Central memory CD4-positive, alpha-beta T cell (primary cell): ENCODE measurements at places on chromosomes 12 and 14.
A peak's percentile ranks its signal among the peaks of the same experiment; 100 is the strongest.

DNA sequence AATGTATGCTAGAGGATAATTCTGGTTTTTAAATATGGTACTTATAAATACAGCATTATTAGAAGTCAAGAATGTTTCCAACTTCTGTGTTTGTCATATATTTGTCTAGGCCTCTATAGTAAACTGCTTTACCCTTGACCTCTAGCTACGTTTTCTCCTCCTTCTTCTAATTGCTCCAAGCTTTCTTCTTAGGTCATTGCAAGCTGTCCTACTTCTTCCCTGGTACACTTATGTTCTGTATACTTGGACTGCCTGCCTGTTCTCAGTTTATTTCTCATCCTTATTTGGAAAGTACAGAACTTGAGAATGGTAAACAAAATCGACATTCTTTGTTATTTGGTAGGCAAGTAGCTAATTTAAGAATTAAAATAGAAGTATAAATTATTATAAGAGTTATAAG is 23.9 kb upstream of the ATP2B1 start:
- DNase-seq, result no peak

DNA sequence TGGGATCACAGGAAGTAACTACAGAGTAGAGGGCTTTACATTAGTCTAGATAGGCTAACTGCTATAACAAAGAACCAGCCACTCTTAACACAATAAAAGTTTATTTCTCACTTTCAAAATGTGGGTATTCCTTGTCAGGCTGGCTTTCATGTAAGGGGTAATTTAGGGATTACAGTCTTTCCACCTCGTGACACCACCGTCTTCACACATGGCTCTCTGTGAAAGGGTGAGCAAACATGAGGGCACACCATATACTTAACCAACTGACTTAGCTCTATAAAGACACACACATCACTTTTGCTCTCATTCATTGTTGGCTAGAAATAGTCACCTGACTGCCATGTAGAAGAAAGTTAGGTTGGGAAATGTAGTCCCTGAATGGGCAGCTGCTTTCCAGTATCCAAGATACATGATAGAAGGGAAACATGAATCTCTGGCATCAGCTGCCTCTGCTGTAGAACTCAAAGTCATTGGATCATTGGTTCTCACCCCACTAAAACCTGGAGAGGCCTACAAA is 66.1 kb upstream of the CRY1 start:
- no peak for DNase-seq

DNA sequence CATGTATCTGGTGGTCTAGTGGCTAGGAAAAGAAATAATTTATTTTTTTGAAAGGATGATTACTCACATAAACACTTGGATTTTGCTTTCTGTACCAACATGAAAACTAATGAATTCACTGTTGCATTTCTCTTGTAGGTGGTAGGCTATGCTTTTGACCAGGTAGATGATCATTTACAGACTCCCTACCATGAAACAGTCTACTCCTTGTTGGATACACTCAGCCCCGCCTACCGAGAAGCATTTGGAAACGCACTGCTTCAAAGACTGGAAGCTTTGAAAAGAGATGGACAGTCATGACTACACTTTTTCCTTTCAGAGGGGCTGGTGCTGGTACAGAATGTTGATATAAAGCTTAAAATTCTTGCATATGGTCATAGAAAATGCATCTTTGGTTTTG is 6.5 kb upstream of the AK7 start:
- no peak for DNase-seq

GRCh38 chr14:22105624-22106006 is 432.0 kb upstream of the OR4E1 start:
- DNase-seq, result no peak

GRCh38 chr14:100027771-100028490 is 37.3 kb upstream of the EVL start:
- DNase-seq, result no peak

DNA sequence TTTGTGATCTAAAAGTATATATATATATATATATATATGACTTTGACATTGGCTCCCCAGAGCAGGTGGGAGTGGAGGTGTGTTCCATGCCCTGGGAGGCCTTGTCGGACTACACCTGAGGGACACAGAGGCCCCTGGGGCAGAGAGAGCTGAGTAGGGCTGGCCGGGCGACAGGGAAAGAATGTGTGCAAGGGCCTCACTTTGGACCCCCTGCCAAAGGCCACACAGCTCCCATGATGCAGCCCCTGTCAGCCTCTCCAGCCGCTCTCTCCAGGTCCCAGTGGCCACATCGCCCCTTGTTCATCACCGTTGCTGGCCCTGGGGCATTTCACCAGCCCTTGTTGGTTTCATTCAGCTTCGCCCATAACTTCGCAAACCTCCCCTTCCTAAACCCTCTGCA is 123.9 kb downstream of the BCL11B start:
- DNase-seq, result no peak

DNA sequence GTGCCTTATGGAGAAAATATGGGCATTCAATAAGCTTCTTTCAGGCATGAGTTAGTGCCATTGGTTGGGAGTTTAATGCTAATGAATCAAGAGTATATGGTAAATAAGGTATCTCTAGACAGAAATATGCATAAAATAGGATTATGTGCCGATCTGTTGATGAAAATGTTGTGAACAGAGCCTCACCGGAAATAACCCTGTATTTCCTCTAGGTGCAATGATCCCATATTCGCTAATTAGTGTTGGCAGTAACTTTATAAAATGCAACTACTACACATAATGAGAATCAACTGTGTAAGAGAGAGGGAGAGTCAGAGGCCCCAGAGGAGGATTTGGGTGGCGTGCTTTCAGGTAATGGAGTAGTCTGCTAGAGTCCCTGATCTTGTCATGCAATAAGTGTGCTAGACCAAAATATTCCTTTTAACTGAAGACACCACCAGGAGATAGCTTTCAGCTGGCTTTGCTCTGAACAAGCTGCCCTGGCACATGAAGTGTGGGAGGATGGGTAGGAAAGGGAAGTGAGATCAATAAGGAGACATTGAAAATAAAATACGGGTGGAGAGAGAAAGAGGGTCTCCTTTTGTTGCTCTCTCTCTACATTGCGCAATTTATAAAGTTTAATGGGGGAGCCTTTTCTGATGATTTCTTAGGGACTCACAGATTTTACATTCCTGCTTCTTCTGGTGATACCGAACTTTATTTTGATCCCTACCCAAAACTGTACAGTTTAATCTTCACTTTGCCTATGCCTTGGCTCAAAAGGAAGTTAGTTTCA is 68.6 kb upstream of the PLXNC1 start:
- DNase-seq, result no peak

DNA sequence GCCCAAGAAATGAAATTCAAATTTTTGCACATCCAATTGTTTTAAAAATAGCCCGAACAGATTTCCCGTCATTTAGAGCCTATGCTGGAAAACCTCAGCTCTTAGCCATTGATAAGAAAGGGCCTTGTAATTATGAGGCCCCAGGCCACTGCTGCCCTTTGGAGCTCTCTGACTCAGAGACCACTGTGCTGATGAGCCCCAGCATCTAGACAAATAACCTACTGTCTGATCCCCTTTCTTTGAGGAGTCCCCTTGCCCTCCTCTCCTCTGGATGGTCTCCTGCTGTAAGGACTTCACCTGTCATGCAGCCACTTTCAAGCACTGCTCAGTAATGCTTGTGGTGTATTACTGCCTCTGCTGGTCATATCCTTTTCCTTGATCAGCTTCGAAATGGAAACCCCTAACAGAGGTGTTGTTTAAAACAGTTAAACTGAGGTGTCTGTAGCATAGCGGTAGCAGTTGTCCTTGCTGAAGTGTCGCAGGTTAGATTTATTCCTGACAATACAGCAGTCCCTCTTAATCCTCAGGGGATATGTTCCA is 159.9 kb upstream of the SRRM4 start:
- no peak for DNase-seq

DNA sequence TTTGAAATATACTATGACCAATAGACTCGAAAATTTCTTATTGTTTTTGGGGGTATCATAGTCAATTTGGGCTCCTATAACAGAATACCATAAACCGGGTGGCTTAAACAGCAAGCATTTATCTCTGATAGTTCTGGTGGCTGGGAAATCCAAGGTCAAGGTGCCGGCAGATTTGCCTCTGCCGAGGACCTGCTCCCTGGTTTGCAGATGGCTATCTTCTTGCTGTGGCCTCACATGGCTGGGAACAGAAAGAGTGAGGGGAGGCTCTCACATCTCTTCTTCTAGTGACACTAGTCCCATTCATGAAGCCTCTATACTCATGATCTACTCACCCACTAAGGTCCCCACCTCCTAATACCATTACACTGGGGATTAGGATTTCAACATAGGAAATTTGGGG is 70.7 kb downstream of the BORCS5 start:
- no peak for DNase-seq

DNA sequence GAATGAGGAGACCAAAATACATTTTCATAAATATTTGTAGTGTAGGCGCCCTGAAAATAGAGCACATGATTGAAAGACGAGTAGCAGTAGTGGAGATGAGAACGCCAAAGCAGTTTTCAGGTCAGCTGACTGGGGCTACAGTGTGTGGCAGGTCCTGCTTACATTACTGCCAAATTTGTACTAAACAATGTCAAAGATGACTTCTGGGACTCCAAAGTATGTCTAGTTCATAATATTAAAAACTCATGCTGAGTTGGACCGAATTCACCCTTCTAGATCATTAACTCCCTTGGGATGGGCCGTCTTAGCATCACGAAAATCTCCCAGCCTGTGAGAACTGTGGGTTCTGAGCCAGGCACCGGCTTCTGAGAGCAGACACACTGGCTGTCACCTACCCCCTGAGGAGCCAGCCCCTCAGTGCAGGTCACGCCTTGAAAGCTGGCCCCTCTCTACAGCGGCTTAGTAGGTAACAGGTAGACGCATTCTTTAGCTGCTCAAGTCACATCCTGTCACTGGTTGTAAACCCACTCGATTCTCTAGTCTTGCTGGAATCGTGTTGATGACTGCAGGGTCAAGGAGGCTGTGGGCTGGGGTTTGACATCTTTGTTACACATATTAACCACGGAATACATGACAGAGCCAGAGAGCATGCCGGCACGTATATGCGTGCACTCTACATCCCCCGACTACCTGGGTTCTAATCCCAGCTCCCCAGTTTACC is 210.4 kb downstream of the ETV6 start:
- no peak for DNase-seq

DNA sequence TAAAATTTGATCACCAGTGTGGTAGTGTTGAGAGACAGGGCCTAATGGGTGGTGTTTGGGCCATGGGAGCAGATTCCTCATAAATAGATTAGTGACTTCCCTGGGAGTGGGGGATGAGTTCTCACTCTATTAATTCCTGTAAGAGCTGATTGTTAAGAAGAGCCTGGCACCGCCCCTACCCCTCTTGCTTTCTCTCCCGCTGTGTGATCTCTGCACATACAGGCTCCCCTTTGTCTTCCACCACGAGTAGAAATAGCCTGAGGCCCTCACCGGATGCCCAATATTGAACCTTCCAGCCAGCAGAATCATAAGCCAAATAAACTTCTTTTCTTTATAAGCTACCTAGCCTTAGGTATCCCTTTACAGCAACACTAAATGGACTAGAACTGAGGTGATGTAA is 31.9 kb upstream of the CAND1 start:
- no peak for DNase-seq

DNA sequence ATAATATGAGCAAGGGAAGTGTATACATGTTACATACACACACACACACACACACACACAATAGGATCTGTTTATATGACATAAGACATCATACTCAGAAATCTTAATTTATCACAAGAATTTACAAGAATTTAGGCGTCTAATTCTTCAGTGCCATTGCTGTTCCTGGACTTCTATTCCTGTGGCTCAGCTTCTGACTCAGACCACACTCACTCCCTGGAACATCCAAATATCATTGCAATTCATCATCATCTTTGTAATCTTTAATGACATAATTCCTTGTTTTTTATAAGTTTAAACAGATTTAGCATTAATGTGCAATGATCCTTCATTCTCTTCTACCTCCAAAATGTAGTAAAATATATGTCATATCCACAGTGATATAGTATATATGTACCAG is 544.2 kb downstream of the FOXG1 start:
- DNase-seq, result no peak

DNA sequence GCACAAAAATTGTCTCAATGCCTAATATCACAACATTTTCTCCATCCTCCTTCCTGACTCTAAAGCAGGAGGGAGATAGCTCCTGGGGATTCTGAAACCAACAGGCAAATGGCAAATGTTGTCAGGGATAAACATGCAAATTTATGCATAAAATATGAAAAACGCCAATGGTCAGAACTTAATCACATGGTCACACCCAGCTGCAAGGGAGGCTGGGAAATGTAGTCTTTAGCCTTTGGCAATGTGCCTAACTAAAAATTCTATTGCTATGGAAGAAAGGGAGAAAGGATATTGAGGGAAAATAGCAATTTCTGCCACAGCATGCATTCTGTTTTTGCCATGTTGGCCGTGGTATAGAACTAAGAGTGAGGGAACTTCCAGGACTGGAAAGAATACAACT is 11.7 kb upstream of the OASL start:
- no peak for DNase-seq

DNA sequence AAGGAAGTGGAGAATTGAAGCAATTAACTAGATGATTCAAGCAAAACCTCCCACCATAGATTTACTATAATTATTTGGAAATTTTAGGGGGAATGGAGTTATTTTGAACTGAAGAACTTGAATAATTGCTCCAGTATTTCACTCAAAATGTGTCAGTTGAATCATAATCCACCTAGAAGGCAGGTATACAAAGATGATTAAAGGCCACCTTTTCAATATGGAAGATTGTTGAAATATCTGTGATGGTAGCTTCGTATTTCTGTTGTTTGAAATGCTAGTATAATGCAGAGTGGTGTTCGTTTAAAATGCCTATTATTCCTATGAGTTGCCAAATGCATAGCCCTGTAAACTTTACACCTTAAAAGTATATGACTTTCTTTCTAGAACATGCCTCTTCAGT is 3.1 kb downstream of the HMGA2 start:
- DNase-seq, result no peak

- no peak for DNase-seq
These were observed 47.9 kb downstream of the ST8SIA1 start for GRCh38 chr12:22286569-22286968.

DNA sequence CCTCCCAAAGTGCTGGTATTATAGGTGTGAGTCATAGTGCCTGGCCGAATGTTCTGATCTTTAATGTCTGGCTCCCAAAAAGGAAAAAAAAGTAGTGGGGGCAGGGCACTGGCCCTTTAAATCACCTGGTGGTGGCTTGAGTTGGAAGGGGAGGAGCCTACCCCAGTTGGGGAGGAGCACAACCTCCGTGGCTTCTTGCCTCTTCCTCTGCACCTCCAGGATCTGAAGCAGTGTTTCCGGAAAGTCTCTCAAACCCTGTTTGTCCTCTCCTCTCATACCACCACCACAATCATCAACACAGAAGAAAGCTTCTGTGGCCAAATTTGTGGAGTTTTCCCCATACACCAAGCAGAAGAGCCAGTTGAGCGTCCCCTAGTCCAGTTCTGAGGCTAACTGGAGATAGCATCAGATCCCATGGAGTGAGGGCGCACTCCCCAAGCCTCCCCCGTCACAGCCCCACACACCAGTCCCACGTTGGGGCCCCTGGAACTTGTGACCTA is 24.3 kb upstream of the RCOR1 start:
- DNase-seq, result peak; percentile 25

- no peak for DNase-seq
These were observed 12.4 kb upstream of the SNAPC1 start for GRCh38 chr14:61749867-61750266.
